ENCODE measurements at places on chromosomes 4 and X.

GRCh38 chr4:108116423-108117168 is 52.1 kb downstream of the LEF1 start:
- DNase-seq = no peak

DNA sequence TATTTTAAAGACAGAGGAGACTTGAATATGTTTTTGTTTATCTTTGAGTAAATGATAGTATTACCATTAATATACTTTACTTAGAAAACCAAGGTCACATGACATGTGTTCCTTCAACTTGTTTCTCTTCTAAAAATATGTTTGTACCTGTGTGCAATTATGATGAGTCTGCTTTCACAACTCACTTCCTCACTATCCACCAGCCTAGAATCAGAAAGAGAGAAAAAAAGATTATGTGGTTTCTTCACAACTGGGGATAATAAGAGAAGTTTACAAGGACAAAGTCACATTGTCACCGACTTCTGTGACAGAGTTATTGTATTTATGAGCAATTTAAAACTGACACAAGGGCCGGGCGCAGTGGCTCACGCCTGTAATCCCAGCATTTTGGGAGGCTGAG is 1112.1 kb downstream of the RPA4 start:
- no peak for DNase-seq

DNA sequence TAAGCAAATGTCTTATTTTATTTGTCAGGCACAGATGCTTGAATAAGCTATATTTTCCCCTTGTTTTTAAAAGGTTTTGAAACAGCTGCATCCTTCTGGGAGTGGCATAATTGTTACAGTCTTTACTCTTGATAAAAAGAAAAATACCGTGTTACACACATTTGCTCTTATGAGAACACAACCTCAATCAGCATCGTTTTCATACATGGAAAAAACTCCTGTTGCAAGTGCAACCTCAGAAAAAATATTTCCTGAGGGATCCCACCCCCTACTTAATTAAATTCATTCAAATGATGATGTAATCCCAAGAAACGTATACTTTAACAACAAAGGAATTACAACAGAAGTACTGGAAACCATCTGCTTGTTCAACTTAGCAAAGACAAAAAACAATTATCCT is 58.6 kb downstream of the SMAD1 start:
- DNase-seq = no peak

- DNase-seq = no peak
Measured at GRCh38 chr4:174575436-174575835, 53.1 kb upstream of the HPGD start.

- DNase-seq = no peak
Measured at GRCh38 chr4:31343061-31343460, 622.9 kb downstream of the PCDH7 start.

- no peak for DNase-seq
Measured at GRCh38 chr4:165788686-165789463, 84.2 kb upstream of the TLL1 start.

- DNase-seq = peak; percentile 28
Measured at GRCh38 chr4:76090241-76090691, 15.8 kb downstream of the ART3 start.

DNA sequence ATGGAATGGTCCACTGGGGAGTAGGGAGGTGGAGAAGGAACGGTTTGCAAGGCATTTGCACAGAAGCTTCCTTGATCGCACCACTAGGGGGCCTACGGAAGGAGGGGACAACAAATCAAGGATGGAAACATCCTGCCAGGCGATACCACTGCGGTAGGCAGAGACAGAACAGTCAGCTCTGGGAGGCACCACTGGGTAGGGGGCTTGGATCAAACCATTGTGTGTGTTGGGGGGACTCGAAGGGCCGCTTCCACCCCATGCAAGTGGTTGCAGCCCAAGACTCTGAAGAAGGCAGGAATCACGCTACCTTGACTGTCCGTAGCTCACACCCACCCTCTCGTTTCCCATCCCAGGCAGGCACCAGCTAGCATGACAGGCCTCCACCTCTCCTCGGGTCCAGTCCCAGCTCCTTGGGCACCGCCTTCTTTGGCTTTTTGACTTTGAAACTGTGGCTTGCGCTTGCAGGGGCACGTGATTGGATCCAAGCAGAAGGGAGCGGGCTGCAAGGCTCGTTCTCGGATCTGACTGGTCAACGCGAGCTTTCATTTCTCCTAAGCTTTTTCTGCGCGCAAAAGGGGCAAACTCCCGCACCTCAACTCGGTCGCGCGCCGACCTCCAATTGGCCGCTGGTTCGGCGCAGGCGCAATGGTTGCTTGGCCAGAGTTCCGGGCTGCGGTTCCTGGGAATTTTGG is 28.4 kb downstream of the GAGE1 start:
- DNase-seq = no peak

DNA sequence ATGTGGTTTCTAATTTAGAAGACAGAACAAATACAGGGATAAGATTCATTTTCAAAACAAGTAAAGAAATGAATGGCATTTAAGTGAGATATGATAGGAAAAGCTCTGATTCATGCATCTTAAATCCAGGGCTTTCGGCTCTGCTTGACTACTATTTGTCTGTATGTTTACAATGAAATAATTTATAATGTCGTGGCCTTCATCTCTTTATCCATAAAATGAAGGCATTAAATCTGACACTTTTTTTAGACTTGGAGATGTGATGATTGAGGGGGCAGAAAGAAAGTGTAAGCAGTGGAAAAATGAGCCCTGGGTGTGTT is 115.7 kb upstream of the KIT start:
- DNase-seq = no peak

GRCh38 chrX:19514791-19515614 is at the start of gene MAP3K15:
Gene MAP3K15, minus strand, starts transcription at chrX:19515508. Its CDS starts 247 bp downstream, at chrX:19515261.
- peak; percentile 28 for DNase-seq

GRCh38 chrX:139851730-139852129 is 81.1 kb downstream of the ATP11C start:
- DNase-seq = no peak

GRCh38 chrX:25527596-25527995 is 511.8 kb upstream of the ARX start:
- DNase-seq = no peak

Measured in left colon (tissue), 2 donors.